ENCODE measurements at places on chromosomes 12 and 14. TPM values are rescaled to one million over a fixed set of nuclear protein-coding genes. Genes with fewer than 3 reads are reported as not detected.

DNA sequence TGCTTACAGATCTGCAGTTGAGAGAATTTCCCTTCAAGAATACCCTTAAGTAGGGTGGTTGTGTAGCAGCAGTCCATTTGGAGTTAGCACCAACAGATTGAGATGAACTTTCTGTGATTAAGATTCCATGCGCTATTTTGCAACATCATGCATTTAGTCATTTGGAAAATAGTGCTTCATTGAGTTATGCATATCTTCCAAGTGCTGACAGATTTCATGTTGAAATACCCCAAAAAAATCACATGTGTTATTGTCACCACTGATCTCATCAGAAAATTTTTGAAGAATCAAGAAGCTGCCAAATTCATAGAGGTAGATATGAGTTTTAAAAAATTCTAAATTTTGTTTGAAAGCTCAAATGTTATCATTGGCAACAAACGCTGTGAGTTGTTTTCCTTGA lies 35.5 kb upstream of the OSBPL8 start:
- no peak for DNase-seq

DNA sequence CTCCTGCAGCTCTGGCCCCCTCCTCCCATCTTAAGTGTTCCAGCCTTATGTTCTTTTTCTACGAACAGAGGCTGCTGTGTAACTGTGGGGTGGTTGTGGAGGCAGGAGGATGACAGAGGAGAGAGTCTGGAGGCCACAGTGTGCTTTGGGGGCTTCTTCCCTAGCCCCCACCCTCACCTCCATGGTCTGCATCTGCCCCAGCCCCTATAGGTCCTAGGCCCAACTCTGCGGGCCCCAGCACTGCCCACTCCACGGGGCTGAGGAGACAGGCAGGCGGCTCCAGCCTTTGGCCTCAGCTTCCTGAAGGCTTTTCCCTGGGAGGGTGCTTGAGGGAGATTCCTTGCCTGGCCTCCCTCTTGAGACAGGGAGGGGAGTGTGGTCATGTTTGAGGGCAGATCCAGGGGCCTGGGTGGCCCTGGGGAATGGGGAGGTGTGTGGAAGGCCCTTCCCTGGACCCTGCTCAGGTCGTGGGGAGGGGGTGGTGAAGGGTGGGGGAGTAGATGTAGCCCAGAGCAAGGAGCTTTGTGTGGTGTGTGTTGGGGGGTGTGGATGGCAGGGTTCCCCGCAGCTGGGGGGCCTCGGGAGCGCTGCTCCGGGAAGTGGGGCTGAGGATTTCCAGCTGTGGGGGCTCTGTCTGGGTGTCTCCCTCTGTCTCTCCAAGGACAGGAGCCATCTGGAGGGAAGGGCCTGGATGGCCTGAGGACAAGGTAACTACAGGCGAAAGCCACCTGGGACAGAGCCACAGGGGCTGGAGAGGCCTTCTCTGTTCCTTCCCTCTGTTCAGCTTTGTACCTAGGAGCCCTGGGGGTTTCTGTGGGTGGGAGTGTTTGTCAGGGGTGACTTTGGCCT lies 1.1 kb downstream of the SMIM41 start:
- no peak for DNase-seq

GRCh38 chr12:62308201-62308600 lies 48.0 kb downstream of the USP15 start:
- DNase-seq, result no peak

DNA sequence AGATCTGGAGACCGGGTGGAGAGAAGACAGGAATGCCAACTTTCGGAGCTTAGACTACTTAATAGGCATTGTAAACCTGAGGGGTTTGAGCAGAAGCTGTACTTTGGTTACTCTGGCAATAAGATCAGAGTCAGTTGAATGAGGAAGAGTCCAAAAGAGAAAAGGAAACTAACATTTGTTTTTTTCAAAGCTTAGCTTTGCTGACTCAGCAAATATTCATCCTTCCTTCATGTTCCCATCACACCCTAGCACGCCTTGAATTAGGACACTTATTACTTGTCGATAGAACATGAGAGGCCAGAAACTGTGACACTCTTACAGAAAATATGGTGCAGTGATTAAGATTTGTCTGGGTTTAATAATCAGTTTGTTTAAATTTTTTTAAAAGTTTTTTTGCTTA lies 266.9 kb upstream of the ATP2B1 start:
- no peak for DNase-seq

- DNase-seq, result no peak
Measured at GRCh38 chr14:101457936-101458740, 103.2 kb upstream of the DIO3 start.

DNA sequence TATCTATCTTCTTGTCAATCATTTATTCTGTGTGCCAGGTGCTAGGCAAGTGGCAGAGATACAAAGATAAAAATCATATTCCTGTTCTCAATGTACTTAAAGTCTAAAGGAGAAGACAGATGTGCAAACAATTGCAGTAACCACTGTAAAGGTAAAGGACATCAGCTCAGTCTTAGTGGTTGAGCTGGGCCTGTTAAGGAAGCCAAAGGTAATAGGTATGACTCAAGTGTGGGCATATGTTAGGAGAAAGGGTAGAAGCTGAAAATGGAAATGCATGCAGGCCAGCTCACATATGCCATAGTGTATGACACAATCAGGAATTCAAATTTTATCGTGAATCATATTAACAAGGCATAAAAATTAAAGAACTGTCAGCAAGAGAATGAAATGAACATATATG lies 49.8 kb downstream of the FAR2 start:
- no peak for DNase-seq

- DNase-seq, result no peak
Measured at GRCh38 chr14:21039585-21040369, 2.4 kb upstream of the RNASE7 start.

DNA sequence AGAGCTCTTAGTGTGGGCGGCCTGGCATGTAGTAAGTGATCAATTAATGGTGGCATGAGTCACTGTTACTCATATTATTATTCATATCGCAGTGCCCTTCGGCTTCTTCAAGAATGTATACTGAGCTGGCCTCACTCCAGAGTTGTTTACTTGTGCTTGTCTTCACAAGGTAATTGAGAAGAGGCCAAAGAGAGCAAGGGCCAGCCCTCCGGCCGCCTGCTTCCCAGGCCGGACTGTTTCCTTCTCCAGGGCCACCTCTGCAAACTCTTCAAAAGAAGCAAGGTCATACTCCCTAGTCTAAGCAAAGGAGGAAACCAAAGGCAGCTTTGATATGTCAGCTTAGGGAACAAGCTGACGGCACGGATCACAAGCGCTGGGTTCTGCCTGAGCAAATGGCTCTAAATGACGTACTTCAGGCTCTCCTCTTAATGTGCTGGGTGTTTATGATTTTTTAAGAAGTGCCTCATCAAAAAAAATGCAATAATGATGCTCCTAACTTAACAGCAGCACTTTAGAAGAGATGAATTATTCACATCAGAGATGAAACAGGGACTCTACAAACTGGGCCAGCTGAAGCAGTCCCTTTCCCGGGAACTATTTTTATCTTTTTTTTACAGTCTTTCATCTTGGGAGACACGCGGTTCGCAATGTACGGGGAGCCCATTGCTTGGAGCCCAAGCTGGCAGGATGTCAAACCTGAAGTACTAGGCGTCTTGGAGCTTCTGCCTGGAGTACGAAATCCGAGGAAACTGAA lies 65.6 kb upstream of the DLK1 start:
- DNase-seq, result no peak

GRCh38 chr12:107759410-107759809 lies 1.5 kb downstream of the PRDM4 start:
- DNase-seq, result no peak

- no peak for DNase-seq
Measured at GRCh38 chr14:65302571-65303189, 109.8 kb upstream of the FUT8 start.

AQP6 gene
- total RNA-seq, result not detected

DPF3 gene
- not detected for total RNA-seq

INSM2 gene
- 0.98 TPM for total RNA-seq

RNU6-8 gene
- not detected for total RNA-seq

PTPRB gene
- 21.9 TPM for total RNA-seq

All from vagina (tissue), 2 donors.